ENCODE measurements at places on chromosomes 6 and 20.

- DNase-seq: no peak
These were observed 660.5 kb downstream of the DOK5 start for GRCh38 chr20:55135923-55136322.

GRCh38 chr20:4151991-4152695, 136.8 kb upstream of the RNF24 start:
- DNase-seq: no peak

DNA sequence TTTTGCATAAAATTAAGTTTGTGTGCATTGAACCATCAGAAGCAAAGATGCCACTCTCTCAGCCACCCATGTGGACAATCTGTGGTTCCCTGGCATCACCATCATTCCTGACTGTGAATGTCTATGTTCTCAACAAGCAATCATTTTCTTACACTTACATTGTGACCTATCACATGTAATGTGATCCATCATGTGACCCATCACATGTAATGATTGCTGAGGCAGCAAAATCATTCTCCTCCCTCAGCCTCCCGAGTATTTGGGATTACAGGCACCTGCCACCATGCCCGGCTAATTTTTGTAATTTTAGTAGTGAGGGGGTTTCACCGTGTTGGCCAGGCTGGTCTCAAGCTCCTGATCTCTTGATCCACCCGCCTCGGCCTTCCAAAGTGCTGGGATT, 22.0 kb upstream of the ZNF133 start:
- DNase-seq: no peak

DNA sequence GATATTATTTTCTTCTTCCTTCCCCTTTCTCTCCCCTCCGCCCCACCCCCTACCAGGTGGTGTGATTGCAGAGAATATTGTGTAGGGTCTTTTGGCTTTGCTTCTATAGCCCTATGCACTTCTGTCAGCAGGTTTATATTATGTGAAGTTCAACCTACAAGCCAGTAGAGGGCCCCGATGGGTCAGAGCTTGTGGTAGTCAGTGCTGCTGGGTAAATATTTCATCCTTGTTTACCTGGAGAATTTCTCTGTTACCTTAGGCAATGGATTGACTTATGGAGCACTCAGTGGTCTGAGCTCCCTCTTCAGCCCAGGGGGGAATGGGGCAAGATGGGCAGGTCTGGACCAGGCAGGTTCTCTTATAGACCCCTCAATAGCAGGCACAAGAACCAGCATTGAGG, 720.9 kb downstream of the GRIK2 start:
- no peak for DNase-seq

DNA sequence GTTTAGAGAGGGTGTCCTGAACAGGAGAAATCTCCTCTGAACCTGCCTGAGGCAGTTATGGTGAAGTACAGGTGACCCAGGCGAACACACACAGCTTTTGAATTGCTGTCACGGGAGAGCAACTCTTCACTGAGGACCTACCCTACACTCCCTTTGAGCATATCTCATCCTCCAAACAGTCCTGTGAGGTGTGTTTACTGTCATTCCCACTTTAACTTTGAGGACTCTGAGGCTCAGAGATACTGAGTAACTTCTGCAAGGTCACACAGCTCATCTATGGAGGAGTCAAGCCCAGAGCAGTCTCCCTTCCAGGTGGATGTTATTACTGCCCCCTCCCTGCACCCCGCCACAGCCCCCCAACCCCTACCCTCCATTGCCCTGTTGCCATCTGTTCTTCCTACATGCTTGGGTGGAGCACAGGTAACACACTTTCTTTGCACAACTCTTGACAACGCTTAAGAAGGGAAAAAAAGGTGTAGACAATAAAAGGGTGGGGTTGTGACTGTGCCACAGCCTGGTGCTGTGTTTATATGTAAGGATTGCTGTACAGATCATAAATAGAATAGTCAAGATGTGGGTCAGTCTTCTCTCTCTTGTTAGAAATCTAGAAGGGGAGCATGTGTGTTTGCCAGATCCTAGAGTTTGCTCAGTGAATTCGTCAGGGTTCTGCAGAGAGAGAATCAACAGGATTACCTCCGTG, 4.3 kb upstream of the TRAF3IP2 start:
- no peak for DNase-seq

GRCh38 chr6:43891072-43891870, 121.3 kb downstream of the VEGFA start:
- no peak for DNase-seq

- DNase-seq: no peak
These were observed 68.1 kb downstream of the TRERF1 start for GRCh38 chr6:42383421-42384205.

- peak; percentile 62 for DNase-seq
These were observed 1.3 kb downstream of the SEC63 start for GRCh38 chr6:107956586-107957307.

DNA sequence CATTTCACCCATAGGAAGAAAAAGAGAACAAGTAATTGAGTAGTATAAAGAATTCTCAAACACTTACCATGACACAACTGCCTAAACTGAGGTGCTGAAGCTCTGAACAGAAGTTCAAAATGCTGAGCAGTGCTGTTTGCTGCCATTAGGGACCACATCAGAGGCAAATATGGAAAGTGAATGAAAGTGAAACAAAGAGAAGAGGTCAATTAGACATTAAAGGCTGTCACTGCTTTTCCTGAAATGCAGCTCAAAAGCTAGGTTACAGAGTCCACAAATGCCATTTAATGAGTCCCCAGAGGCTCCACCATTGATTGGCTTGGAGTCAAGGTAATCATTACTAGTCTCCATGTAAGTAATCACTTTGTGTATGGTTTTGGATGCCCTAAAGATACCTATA, 46.1 kb downstream of the POU3F2 start:
- DNase-seq: no peak

GRCh38 chr6:17709476-17709875, 2.8 kb upstream of the NUP153 start:
- DNase-seq: no peak

- DNase-seq: no peak
These were observed 34.7 kb downstream of the VEGFA start for GRCh38 chr6:43804550-43805223.

DNA sequence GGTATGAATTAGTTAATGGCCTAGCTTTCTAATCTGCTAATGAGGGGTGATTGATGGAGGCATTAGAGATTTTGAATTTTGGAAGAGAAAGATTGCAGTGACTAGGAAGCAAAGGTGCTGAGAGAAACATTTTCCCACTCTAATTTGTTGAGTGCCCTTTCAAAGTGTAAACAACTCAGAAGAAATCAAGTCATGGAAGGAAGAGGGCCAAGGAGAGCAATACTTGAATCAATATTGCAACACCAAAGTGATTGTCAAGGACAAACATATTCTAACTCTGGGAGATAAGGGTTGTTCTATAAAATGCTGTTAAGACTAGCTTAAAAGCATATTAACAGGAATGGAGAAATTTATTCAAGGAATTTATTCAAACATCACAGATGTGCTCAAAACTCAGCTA, 182.7 kb upstream of the FERMT1 start:
- DNase-seq: no peak

DNA sequence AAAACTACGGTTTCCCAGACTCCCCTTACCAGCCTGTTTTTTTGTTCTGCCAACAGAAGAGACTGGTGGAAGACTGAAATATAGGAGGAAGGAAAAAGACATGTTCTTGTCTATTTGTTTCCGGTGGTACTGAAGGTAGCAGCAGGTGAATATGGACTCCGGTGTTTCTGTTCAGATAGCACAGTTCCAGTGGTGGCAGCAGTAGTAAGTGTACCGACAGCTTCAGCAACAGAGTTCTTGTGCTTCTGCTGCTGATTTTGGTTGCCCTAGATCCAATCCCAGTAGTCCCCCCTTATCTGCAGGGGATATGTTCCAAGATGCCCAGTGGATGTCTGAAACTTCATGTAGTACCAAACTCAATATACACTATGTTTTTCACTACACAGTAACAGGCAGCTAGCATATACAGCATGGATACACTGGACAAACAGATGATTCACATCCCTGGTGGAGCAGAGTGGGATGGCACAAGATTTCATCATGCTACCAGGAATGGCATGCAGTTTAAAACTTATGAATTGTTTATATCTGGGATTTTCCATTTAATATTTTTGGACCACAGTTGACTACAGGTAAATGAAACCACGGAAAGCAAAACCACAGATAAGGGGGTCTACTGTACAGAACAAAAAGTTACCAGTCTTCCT, 301.8 kb downstream of the BTBD9 start:
- no peak for DNase-seq

DNA sequence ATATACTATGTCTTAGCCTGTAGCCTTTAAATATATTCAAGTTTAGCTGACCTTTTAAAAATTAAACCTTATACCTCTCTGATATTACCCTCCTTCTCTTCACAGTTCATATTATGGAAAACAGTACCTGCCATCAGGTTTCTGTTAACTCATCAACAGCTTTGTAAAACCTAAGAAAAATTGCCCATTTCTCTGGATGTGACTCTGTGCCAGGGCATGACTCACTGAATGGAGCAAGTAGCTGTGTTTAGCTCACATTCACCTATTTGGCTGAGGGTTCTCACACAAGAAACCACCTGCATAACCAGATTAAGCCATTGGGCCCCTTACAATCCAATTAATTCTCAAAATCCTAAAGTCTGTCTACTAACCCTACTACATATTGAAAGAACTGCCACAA, 678.8 kb upstream of the MARCKS start:
- DNase-seq: no peak

DNA sequence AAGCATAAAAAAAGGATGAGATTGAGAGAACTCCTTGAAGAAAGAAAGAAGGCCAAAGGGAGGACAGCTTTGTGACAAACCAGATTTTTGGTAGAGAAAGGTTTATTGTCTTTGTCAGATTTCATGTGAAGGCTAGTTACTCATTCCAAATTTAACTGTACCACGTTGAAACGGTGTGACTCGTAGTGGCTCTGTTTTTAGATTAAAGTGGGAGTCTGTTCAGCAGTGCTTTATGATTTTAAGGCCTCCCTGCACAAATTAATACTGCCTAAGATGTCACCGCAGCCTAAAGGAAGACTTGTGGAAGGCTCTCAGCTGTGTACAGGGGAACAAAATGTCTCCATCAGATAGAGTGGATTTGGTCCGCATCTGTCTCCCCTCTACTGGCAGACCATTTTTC, 35.9 kb downstream of the CDC40 start:
- DNase-seq: no peak

All from GF-D8 (cell line).